HFFc6 (cell line): ENCODE measurements at places on chromosomes 1 and 21. TPM values are rescaled to one million over a fixed set of nuclear protein-coding genes. Genes with fewer than 3 reads are reported as not detected.

- DNase-seq, result no peak
Observed at GRCh38 chr1:61620536-61620935, 104.4 kb downstream of the TM2D1 start.

Gene UTS2
- not detected in 3 replicates for total RNA-seq

DNA sequence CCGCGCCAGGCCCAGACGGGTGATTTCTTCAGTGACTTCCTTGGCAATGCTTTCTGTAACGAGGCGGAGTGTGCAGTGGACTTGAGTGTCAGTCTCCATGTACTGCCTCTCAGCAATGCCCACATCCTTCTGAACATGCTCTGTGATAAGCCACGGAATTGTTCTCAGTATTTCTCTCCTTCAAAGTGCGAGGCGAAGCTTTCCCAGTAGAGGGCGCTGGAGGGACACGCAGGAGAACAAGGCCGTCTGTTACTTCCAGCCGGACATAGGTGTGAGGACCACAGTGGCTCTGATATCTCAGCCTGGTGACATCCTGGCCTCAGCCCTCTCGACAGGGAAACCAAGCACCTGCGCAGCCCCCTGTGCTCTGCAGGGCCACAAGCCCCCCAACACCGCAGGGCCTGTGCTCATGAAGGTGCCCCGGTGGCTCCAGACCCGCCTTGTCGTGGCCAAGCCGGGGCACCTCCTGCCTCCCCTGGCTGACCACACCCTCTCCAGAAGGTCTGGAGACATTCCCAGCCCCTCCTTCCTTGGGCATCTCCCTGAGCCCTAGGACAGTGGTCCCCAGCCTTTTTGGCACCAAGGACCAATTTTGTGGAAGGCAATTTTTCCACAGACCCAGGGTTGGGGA is 46.1 kb upstream of the BACE2 start:
- DNase-seq, result peak; percentile 44

Gene LORICRIN
- not detected in 2 replicates for total RNA-seq

DNA sequence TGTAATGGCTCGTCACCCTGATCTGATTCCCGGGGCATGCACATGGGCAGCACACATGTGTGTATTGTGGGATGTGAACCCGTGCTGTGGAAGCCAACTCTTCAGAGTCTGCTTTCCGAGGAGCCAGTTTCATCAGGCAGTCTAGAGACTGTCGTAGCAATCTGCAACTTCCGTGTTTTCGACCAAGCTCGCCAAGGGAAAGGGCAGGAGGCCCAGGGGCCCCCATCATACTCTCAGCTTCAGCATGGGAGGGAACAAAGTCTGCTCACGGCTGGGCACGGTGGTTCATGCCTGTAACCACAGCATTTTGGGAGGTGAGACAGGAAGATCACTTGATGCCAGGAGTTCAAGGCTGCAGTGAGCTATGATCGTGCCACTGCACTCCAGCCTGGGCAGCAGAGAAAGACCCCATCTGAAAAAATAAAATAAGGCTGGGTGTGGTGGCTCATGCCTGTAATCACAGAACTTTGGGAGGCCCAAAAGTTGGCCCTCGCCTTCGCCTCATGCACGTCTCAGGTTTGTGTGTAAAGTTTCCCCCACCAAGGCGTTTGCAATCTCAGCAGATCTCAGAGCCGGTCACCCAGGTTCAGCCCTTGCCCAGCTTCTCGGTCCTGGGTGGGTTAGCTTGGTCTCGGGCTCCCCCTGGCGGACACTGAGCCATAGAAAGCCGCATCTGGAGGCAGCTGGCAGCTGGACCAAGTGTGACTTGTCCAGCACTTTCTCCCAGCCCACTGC is 48.5 kb upstream of the SLC25A33 start:
- DNase-seq, result peak; percentile 74

GRCh38 chr1:229210844-229211243 is 60.1 kb upstream of the RAB4A start:
- no peak for DNase-seq

Gene PKNOX1
- 17.1 to 20.7 TPM (median 19.4 TPM) in 3 replicates for total RNA-seq

GRCh38 chr1:119648620-119649004 is 546 bp upstream of the ZNF697 start:
- no peak for DNase-seq

DNA sequence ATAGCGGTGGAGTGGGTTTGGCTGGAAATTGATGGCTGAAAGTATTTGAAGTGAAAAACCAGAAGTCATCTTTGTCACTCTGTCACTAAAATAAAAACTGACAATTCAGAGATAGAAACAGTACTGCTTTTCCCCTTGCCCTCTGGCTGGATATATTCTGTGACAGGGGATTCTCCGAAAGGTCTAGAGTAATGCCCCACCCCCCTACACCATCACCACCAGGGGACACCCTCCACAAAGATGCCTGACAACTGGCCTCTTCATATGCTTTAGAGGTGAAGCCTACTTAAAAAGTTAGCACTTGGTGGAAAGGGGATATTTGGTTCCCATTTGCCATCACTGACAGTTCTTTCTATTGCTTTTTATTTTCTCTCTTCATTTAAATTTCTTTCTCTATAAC is 73.5 kb downstream of the SGIP1 start:
- DNase-seq, result no peak
